ENCODE measurements at places on chromosomes 13 and 19. TPM values are rescaled to one million over a fixed set of nuclear protein-coding genes. Genes with fewer than 3 reads are reported as not detected.

- no peak for DNase-seq
Measured at GRCh38 chr13:52848455-52849195, at the start of gene PCDH8. TSS of gene PCDH8 (minus strand) at chr13:52848640. CDS start at chr13:52848436, 204 bp downstream.

DNA sequence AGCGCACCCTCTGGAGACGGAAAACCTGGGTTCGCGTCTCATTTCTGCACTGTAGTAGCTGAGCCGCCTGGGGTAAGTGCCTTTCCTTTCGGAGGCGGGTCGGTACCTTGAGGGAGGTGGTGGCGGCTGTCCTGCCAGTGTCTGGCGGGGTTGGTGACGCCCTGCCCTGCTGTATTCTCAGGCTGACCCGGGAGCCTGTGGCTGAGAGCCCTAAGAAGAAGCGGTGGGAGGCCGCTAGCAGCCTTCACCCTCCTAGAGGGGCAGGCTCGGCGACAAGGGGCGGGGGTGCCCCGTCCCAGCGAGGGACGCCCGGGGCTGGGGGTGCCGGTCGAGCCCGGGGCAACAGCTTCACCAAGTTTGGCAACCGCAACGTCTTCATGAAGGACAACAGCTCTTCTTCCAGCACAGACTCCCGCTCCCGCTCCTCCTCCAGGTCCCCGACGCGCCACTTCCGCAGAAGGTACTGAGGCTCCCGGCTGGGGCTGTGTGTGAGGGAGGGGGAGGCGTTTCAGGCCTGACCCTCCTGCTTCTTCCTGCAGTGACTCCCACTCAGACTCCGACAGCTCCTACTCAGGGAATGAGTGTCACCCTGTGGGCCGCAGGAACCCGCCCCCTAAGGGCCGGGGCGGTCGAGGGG lies 6.9 kb downstream of the LENG8 start:
- no peak for DNase-seq

DNA sequence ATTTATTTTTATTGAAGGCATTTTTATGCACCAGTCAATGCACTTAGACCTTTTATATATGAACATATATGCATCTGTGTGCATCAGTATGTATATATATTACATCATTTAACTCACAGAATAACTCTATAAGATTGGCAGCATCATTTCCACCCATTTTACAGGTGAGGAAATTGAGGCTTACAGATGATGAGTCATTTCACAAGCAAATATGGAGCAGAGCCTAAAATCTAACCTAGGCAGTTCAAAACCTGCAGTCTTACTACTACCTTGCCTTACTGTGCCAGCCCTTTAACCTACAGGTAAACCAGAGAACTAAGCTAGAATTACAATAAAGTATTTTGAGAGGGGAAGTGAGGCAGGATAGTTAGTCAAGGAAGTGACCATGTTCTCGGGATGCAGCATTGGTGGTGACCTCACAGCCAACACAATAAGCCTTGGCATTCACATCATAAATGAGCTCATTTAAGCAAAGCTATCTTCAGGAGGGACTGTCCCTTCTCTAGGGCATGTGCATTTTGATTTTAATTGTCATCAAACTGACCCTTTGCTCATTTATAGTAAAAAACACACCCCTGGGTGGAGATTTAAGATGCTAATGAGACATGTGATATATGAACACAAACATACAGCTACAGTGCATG lies 274.3 kb downstream of the DCLK1 start:
- DNase-seq = no peak

- DNase-seq = no peak
Measured at GRCh38 chr19:28349604-28350003, 863.3 kb downstream of the UQCRFS1 start.

- no peak for DNase-seq
Measured at GRCh38 chr19:16383584-16384161, 59.0 kb downstream of the KLF2 start.

DNA sequence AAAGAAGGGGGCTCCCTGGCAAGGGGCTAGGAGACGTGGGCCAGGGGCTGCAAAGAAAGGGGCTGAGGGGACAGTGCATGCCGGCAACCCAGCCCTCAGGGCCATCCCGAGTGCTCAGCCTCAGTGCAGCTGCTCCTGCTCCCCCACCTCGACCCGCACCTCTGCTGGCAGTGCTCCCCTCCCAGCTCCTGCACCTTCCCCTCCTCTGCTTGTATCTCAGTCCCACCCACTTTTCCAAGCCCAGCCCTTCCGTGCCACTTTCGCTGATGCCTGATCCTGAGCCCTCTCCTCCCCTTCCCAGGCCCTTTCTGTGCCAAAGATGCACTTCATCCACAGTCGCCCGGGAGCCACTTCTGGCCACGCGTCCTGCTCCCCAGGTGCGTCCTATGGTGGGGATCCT lies 69.9 kb upstream of the KCTD15 start:
- no peak for DNase-seq

GRCh38 chr13:110850840-110851239 lies 64.0 kb downstream of the ANKRD10 start:
- no peak for DNase-seq

DNA sequence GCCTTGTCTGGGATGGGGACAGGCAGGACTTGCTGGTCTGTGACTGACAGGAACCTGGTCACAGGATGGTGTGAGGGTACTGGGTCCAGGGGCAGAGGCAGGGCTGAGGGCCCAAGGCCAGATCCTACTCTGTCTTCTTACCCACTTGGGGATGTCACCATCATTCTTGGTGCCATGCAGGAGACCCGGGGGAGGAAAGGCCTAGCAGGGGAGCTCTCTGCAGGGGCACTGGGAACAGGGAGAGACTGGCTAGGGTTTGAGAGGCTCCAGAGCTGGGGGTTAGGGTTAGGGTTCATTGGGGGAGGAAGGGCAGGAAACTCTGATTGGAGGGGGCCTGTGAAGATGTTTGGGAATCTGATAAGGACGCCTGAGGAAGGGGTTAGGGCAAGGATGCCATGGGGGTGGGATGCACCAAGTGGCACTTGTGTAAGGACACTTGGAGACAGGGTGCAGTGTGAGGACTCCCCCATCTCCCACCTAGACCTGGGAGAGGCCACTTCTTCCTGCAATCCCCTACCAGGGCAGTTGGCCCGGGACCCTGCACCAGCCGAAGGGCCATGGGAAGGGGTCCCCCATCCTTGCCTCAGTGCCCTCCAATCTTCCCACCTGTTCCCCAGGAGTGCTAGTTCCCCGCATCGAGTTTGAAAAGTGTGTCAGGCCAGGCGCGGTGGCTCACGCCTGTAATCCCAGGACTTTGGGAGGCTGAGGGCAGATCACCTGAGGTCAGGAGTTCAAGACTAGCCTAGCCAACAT lies 6.9 kb downstream of the PRR36 start:
- no peak for DNase-seq

- no peak for DNase-seq
Measured at GRCh38 chr19:45939792-45940514, 25.4 kb upstream of the NANOS2 start.

DNA sequence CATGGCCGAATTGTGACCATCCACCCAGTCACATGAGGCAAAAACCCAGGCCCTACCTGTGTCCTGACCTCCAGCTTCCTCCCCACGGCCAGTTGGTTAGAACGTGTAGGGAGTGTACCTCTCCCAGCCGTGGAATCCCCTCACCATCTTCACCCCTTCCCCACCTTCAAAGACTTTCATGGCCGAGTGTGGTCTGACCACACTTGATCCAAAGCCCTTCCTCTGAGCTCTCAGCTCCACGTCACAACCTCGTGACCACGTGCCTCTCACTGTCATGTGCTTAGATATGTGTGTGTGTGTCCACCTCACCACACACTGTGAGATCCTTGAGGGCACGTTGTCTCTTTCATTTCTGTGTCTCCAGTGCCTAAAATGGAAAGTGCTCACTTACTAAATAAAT lies 48.6 kb upstream of the UBE2L5 start:
- DNase-seq = no peak

DNA sequence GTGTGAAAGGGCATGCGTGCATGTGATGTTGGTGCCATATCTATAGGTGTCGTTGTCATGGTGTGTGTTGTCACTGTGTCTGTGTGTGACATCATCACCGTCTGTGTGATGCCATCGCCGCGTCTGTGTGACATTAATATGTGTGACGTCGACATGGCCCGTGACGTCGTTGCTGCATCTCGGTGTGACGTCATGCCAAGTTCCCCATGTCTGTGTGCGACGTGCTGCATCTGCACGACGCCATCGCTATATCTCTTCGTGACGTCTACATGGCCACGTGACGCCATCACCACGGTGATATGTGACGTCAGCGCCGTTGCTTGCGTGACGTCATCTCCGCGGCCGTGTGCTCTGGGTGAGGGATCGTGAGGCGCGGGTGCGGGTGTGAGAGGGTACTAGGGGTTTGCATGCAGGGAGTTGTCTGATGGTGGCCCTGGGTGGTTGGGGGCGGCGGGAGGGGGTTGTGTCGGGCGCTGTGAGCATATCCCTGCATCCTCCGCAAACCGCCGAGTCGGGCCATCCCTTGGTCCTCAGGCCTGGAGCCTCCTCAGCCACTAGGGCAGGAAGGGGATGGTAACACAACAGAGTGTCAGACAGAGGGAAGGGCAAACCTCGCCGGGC lies 14.6 kb downstream of the GTPBP3 start:
- DNase-seq = no peak

- DNase-seq = no peak
Measured at GRCh38 chr19:19151418-19151817, 13.1 kb upstream of the TMEM161A start.

DNA sequence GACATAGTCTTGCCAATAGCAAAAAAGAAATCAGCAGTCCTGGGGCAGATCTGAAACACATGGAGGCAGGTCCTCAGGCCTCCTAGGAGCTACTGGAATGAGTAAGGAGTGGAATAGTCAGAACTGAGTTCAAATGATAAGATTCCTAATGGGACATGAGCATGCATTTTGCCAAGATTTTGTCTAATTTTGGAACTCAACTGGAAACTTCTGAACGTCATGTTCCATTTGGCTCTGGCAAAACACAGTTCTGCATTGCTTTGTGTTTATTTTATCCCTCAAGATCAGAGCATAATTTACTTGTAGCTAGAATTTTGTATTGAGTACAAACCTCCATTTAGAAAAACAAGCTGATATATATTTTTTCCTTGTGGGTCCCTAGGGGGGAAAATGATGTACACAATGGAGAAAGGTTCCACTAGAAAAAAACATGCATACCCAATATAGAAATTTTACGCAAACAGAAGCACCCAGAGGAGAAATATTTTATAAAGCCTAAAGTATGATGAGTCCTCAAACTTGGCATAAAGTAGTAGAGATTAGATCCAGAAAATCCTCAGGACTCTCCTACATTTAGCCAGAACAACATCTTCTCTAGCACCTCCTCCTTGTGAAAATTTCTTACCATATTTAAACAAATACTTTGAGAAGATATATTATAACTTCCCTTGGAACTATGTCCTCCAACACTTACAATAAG lies 149.0 kb upstream of the SERP2 start:
- no peak for DNase-seq

DNA sequence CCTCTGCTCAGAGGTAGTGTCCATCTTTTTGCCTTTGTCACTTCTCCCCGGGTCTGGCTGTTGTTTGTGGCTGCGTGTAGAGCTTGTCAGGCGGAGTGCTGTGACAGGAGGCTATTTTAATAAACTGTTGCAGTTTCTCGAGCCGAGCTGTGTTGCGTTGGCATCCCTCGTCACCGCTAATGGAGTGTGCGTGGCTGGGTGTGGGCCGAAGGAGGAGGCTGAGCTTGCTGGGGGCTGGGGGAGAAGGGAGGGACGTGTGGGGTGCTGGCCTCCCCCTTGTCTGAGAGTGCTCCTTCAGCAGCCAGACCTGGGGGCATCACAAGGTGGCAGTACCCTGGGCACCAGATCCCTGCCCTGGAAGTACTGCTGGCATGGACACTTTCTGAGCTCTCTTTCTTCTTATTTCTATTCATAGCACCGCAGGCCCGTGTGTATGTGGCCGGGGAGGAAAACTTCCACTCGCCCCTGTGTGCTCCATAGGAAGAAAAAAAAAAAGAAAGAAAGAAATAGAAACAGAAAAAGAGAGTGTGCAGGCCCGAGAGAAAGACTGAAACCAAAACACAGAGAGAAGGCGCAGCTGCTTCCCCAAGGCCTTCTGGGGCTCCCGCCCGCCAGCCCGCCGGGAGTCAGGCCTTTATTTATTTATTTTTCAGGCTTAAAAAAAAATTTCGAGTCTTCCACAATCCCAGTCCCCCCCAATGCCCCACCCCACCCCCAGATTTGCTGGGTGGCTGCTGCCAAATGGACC lies 27.0 kb downstream of the NFIX start:
- DNase-seq = no peak

DNA sequence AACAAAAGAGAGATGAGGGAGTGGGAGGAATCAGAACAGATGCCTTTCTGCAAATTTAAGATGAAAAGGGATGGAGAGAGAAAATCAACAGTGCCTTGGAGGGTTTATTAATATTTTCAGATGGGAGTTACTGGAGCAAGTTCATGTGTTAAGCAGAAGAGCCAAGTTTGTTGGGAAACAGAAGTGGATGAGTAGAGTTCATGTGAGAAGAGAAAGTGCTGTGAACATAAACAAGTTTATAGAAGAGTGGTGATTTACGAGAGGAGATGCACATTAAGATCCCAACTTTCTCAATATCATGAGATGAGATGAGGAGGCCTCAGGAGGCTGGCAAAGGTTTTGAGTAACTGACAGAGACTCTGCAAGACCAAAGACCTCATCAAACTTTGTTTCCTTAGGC lies 274.1 kb upstream of the HTR2A start:
- DNase-seq = no peak

GRCh38 chr19:10339977-10340376 lies 553 bp upstream of the ICAM3 start:
- no peak for DNase-seq

GRCh38 chr19:31504221-31504620 lies 155.0 kb upstream of the TSHZ3 start:
- DNase-seq = peak; percentile 3

GRCh38 chr19:31066385-31066784 lies 282.9 kb downstream of the TSHZ3 start:
- no peak for DNase-seq

- DNase-seq = peak; percentile 46
Measured at GRCh38 chr13:53782488-53782961, 753.9 kb downstream of the OLFM4 start.

- DNase-seq = no peak
Measured at GRCh38 chr13:71967990-71968389, 101.0 kb upstream of the DACH1 start.

DNA sequence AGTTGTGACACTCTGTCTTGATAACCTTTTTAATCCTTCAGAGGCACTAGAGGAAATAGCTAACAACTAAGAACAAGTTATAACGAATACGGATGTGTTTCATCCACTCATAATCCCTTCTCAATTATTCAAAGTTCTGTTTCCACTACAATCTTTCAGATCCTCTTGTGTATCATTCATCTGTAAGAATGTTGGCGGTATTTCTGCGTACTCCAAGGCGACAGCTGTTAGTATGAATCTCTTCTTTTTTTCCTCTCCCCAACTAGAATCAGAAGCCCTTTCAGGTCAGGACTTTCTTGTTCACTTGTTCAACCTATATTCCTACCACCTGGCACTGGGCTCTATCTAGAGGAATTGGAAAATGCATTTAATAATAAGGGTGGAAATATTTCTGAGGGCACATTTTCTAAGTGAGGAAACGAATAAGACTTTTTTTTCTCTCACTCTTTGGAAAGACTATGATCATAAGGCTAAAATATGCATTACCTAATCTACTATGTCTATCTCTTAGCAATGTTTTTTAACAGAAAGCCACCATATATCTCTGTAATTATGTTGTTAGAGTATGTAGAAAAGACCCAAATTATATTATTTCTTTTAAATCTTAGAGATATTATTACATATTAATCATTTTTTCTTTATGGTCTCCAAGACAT lies 492.9 kb downstream of the PCDH20 start:
- no peak for DNase-seq

Gene ZNF223
- total RNA-seq = 9.1 TPM

Gene ANGPTL8
- not detected for total RNA-seq

Gene ZNF528
- total RNA-seq = 45.3 TPM

Gene ZNF562
- 30.0 TPM for total RNA-seq

Gene EID2B
- total RNA-seq = 4.5 TPM

Gene LIN37
- total RNA-seq = 4.2 TPM
